DMS53 (cell line): ENCODE measurements at places on chromosomes 6 and 20.

- peak; percentile 58 for DNase-seq
These were observed 1.4 kb downstream of the MDGA1 start for GRCh38 chr6:37696220-37696840.

GRCh38 chr20:22729180-22729579 lies 144.8 kb upstream of the FOXA2 start:
- DNase-seq: no peak

DNA sequence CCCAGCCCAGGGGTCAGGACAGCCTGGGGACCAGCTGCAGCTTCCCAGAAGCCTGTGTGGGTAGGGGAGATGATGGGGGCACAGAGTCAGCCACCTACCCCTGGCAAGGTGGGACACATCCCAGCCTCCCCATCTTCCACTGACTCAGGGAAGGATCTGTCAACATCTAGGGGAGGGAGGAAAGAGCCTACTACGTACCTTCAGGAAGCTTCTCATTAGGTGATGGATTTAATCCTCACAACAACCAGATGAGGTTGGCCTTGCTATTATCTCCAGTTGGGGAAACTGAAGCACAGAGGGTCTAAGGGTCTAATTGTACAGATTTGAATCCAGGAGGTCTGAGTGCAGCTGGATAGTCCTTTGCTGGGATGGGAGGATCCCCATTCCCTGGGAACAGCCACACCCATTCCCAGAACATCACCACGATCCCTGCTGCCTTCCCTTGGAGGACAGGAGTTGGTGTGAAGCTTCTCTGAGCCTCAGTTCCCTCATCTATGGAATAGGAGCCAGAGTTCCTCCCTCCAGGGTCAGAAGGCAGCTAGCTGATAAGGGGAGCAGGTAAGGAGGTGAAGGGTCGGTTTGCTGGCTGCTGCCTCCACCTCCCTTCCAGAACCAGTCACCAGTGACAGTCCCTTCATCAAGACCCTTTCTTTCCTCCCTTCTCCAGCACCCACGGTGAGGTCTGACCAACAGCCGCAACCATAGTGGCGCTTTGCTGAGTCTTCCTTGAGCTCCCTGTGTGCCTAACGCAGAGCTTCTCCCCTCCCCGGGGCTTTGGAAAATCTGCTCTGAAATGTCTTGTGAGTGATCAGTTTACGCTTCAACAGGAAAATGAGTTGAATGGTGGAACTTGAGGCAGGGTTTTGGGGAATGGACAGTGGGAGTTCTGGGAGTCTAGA lies 56.8 kb downstream of the CEBPB start:
- no peak for DNase-seq

- DNase-seq: no peak
These were observed 3.6 kb upstream of the NHLRC1 start for GRCh38 chr6:18126121-18126520.

DNA sequence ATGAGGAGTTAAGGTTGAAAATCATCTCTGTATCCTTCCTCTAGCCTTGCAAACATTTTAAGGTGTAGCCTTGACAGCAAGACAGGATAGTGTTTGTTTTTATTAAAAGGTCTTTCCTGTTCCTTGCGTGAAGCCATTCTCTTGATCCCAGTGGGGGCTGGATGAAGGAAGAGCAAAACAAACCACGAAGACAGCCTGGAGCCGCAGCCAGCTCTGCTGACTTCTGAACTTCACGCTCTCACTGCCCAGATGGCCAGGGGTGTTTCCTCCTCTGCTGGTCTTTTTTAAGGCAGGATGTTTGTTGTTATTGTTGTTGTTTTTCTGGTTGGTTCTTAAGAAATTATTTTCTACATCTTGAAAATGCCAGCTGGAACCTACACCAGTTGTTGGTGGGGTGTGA lies 156.4 kb downstream of the MTHFD1L start:
- no peak for DNase-seq

DNA sequence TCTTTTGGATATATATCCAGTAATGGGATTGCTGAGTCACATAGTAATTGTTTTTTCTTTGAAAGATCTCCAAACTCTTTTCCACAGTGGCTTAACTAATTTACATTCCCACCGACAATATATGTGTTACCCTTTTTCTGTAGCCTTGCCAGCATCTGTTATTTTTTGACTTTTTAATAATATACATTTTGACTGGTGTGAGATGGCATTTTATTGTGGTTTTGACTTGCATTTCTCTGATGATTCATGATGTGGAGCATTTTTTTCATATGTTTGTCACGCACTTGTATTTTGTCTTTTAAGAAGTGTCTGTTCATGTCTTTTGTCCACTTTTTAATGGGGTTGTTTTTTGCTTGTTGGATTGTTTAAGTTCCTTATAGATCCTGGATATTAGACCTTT lies 58.9 kb upstream of the OPRM1 start:
- DNase-seq: no peak
